ENCODE measurements at places on chromosomes 6 and 20. TPM values are rescaled to one million over a fixed set of nuclear protein-coding genes. Genes with fewer than 3 reads are reported as not detected.

Gene NNAT
- 0.42 TPM for total RNA-seq

Gene ADGB
- not detected for total RNA-seq

Gene EYA4
- not detected for total RNA-seq

Gene IRAK1BP1
- total RNA-seq: 3.2 TPM

Gene BNIP5
- total RNA-seq: not detected

Gene TP53TG5
- not detected for total RNA-seq

All from smooth muscle cell of the umbilical artery (primary cell).